ENCODE measurements at places on chromosomes 13 and 19. TPM values are rescaled to one million over a fixed set of nuclear protein-coding genes. Genes with fewer than 3 reads are reported as not detected.

FXYD1 gene
- total RNA-seq, result 202 TPM

ZNF112 gene
- total RNA-seq, result 4.9 TPM

ZNF675 gene
- total RNA-seq, result 8.5 TPM

GRCh38 chr13:49546561-49546960, 38.8 kb downstream of the RCBTB1 start:
- DNase-seq, result no peak
- H3K4me1 ChIP-seq, result no peaks in the 10 kb centered on the region
- no peak overlapping the region for H3K27ac ChIP-seq
- H3K36me3 ChIP-seq, result peaks cover 9% of the 10 kb centered on the region
- no peak overlapping the region for H3K4me3 ChIP-seq

Measured in aorta (tissue), 5 donors.